ENCODE measurements at places on chromosomes 1 and 21. TPM values are rescaled to one million over a fixed set of nuclear protein-coding genes. Genes with fewer than 3 reads are reported as not detected.

DNA sequence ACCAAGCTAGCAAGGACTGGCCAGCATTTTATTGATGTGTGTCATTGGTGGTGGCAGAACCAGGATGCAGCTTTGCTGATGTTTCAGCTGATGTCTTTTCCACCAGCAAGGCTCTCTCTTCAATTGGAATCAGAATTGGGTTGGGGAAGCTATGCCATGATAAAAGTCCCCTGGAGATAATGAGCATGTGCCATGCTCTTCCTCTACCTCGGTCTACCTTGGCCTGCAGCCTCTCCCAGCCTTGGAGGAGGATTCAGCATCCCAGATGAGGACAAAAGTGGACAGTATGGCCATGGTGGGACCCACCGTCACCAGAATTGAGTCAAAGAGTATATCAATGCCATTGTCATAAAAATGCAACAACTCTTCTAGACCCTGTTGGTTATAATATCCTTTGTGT is 8.6 kb downstream of the AVPR1B start:
- no peak for DNase-seq

DNA sequence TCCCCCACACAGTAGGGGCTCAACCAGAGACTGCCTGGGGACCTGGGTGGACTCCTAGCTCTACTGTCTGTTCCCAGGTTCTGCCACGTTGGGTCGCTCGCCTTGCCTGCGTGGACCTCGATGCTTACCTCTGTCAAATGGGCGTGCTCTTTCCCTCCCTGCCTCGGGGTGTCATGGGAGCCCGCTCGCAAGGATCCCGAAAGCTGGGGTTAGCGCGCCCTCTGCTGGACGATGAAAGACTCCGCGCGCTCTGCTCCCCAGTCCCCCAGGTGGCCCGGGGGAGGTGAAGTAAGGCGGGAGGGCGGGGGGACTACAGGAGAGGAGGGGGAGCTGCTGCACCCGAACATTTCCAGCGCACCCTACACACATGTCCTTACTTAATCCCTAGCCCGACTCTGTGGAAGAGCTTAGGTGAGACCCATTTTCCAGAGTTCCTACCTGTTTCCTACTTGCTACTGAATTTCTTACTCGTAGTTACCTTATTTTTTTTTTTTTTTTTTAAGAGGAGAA is 2.3 kb upstream of the BSND start:
- DNase-seq: peak; percentile 67

GRCh38 chr1:213647864-213648650 is 339.7 kb upstream of the PROX1 start:
- no peak for DNase-seq

- no peak for DNase-seq
These were observed 68.4 kb upstream of the TLR5 start for GRCh38 chr1:223211323-223211985.

DNA sequence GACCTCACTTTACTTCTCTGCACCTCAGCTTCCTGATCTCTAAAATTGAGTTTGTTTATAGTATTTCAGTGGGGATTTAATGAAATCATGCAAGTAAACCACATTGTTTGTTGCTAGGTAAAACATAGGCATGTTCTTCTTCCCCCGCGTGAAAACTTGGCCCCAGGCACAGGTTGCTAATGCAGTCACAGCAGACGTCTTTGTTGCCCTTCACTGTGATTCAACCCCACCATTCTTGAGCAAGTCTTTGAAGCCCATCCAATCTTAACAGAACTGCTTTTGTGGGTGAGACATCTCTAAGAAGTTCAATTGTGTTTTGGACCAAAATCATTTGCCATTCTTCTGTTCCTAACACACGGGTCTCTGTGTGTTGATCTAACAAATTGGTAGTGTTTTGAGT is 185.5 kb downstream of the ZNF281 start:
- DNase-seq: no peak

Gene SLC5A3
- total RNA-seq: 16.7 TPM

Gene NTRK1
- not detected for total RNA-seq

Gene OR2T2
- 3.9 TPM for total RNA-seq

Gene RHEX
- total RNA-seq: 12.8 TPM
